ENCODE measurements at places on chromosomes 12 and 14.

DNA sequence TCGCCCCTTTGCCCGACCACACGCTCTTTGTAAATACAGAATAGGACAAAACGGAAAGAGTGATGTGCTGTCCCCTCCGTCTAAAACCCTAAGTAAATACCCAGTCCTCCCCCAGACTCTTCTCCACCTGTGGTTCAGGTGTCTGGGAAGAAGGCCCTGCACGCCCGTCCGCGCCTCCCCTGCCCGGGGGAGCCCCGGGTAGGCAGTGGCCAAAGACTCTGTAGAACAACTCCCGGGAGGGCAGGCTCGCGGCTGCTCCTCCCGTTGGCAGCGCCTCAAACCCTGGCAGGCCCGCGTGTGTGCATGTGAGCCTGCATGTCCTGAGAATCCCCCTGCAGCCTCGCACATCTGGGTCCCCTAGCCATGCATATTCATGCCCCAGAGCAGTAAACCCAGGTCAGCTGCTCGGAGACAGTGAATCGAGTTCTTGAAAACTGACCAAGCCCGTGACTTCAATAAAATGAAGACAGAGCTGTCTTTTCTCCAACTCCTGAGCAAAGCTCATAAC, 165.8 kb downstream of the MON2 start:
- DNase-seq, result no peak

GRCh38 chr12:117188961-117189724, 1.1 kb downstream of the FBXO21 start:
- peak; percentile 81 for DNase-seq

GRCh38 chr12:7387289-7387688, 56.7 kb downstream of the CD163L1 start:
- DNase-seq, result no peak

- no peak for DNase-seq
Measured at GRCh38 chr14:75539561-75540478, 17.6 kb downstream of the BATF start.
